ENCODE measurements at places on chromosomes 16 and 17.

- no peak for DNase-seq
Observed at GRCh38 chr17:33874617-33875060, 380.4 kb upstream of the CCL2 start.

DNA sequence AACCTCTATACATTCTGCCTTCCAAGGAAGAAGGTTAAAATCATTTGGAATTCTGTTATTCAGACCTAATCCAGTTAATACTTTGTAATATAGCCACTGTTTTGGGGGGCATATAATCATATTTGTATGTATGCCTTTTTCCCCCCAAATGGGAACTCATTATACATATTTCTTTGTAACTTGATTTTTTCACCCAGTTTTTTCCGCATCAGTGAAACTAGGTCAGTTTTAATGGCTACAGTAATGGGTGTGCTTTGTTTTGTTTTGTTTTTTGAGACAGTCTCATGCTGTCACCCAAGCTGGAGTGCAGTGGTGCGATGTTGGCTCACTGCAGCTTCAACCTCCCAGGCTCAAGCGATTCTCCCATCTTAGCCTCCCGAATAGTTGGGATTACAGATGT, 54.9 kb downstream of the WWP2 start:
- DNase-seq, result no peak

DNA sequence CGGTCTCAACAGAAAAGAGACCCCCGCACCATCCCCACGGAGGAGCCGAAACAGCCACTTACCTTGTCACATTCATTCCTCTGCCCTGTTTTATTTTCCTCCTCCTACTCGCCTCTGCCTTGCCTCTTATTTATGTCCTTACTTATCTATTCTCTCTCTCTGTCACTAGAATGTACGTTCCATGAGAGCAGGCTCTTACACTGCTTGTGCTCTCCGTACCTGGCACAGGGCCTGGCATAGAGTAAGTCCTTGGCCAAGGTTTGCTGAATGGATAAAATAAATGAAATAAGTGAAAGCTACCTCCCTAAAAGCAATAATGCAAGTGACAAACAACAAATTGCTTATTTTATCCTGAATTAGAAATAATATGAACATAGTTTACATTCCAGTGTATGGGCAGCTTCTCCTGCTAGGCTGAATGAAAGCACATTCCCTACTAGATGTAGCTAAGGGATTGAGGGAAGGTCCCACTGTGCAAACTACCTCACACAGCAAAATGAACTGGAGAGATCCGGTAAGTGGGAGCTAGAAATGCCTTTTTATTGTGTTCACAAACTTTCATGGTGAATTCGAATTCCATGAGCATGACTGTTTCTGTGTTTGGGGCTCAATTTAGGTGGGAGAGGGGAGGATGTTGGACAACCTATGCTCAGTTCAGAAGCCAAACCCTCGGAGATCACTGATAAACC, 173.1 kb downstream of the PARN start:
- DNase-seq, result no peak

DNA sequence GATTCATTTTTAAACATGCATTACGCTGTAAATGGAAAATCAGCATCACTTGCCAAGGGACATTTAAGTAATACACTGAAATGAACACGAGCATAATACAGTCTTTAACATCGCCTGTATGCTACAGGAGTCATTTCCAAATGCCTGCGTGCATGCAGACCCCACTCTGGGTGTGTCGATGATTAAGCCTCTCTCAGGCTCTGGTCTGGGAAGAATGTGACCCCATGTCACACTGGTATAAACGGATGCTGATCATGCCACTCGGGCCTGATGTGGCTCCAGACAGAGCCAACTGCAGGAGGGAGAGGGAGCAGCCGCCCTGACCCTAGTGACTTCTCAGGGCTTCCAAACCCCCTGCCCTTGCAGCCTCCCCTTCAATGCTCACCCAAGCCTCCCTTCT, 10.8 kb downstream of the EMP2 start:
- DNase-seq, result no peak

DNA sequence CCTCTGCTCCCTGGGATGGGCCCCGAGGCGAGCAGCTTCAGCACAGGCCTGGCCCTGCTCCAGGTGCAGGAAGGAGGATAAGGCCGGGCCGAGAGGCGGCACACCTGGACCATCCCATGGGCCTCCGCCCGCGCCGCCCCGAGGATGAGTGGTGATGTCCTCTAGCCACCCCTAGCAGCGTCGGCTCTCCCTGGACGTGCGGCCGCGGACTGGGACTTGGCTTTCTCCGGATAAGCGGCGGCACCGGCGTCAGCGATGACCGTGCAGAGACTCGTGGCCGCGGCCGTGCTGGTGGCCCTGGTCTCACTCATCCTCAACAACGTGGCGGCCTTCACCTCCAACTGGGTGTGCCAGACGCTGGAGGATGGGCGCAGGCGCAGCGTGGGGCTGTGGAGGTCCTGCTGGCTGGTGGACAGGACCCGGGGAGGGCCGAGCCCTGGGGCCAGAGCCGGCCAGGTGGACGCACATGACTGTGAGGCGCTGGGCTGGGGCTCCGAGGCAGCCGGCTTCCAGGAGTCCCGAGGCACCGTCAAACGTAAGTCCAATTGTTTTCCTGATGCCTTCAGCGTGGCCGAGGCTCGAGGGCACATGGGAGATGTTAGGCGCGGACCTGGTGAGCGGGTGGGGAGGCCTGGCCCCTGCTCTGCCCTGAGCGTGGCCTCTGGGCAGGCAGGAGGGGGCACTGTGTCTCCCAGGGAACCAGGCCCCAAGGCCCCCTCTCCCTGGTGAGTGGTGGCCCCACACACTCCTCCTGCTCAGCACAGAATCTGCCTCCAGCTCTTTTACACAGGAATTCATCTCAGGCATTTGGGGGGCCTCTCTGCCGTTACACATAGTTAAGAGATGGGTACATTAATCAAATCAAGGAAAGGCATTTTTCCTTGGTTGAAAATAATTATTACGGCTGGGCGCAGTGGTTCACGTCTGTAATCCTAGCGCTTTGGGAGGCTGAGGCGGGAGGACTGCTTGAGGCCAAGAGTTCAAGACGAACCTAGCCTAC, 855 bp downstream of the TMEM204 start:
- no peak for DNase-seq

DNA sequence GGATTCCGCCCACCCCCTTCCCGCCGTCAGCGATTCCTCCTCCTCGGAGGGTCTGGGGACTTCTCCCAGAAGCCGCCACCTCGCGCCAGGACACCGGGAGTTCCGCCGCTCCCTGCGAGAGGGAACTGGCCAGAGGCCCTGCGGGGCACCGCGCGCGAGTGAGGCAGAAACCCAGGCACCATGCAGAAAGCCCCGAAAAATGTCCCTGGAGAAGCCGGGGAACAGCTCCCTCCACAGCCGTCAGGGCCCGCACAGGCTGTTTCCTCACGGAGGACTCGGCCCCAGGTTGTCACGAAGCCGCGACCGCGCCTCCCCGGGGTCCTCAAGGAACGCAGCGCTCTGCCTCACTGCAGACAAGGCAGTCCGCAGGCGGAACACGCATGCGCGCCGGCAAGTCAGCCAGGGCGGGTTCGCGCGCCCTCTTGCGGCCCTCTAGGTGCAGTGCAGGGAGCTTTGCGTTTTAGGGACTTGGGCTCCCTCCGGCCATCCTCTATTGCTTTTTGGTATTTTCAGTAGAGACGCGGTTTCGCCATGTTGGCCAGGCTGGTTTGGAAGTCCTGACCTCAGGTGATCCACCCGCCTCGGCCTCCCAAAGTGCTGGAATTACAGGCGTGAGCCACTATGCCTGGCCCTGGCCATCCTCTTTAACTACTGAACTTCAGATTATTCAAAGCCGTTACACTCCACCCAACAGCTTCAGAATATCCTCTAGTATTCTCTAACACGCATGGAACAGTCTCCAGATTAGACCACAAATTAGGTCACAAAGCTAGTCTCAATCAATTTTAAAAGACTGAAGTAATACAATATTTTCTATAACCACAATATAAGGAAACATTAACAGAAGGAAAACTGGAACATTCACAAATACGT, 20.3 kb upstream of the ZNF287 start:
- DNase-seq, result peak; percentile 74

- DNase-seq, result peak; percentile 70
Observed at GRCh38 chr17:19302791-19303331, 59.7 kb downstream of the B9D1 start.

GRCh38 chr17:17882082-17882581, 45.3 kb upstream of the SREBF1 start:
- no peak for DNase-seq

DNA sequence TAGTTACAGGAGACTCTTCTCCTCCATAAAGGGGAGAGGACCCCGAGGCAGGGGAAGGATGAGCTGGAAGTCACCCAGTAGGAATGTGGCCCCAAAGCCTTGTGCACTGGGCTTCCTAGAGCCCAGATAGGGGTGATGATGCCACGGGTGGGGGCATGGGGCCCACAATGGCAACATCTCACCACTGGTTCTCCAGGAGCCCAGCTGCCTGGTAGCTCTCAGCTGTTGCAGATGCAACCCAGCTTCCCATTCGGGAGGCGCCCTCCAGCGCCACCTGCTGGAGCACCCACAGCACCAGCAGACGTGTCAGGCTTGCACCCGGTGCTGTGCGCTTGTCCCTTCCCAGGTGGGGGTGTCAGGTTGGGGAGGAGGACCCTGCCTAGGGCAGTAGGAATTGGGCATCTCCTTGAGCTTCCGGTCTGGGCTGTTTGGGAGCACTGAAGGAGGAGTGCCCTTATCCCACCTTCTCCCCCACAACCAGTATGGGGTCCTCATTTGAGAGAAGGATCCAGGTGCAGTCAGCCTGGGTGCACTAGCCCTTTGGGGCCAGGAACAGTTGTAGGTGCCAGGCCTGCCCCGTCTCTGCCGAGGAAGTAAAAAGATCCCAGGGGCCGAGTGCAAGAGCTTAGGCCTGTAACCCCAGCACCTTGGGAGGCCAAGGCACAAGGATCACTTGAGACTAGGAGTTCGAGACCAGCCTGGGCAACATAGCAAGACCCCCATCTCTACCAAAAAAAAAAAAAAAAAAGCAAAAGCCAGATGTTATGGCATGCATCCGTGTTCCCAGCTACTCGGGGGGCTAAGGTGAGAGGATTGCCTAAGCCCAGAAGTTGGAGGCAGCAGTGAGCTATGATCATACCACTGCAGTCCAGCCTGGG, 14.4 kb downstream of the CDIPT start:
- peak; percentile 83 for DNase-seq

GRCh38 chr16:73086108-73086507, 38.2 kb upstream of the ZFHX3 start:
- no peak for DNase-seq

- DNase-seq, result no peak
Observed at GRCh38 chr16:89716916-89717687, 3.6 kb downstream of the VPS9D1 start.

DNA sequence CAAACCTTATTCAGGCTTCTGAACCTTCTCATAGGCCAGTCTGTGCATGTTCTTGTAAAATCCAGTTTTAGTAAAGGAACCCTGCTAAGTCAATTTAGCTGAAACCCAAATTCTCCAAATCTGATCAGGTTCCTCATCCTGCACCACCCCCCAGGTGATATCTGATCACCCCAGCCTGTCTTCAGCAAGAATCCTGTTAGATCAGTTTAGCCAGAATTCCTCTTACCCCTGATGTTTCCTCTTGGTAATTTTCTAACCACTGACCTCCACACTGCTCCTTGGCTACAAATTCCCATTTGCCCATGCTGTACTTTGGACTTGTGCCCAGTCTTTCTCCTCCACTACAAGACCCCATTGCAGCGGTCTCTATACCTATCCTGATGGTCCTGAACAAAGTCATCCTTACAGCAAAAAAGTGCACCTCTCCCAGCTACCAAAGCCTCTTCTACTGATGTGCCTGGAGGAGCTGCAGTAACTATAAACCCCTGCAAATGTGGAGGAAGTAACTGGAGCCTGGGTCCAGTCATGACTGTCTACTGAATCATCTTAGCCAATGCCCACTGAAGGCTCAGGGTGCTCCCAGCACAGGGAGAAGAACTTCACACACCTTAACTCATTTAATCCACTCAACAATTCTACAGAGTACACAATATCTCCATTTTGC, 23.8 kb downstream of the TEX14 start:
- DNase-seq, result no peak

- DNase-seq, result no peak
Observed at GRCh38 chr17:4503283-4504025, 4.8 kb downstream of the SPNS2 start.

DNA sequence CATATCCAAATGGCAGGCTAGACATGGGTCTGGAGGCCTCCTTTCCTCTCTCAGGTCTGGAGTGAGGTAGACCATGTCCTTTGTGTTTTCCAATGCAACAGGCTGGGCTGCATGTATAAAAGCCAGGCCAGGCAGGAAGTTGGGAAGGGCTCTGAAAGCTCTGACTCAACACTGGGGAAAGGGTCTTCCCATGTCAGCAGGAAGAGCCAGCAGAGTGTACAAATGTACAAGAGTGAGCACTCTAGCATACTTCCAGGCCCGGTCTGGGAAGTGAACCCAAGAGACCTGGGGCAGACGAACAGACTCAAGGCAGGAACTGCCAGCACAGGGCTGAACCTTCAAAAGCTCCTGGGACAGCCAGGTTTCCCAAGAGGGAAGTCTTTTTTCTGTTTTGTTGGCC, 7.0 kb downstream of the ATPAF2 start:
- no peak for DNase-seq

GRCh38 chr17:27296428-27296979, 2.6 kb downstream of the WSB1 start:
- no peak for DNase-seq

DNA sequence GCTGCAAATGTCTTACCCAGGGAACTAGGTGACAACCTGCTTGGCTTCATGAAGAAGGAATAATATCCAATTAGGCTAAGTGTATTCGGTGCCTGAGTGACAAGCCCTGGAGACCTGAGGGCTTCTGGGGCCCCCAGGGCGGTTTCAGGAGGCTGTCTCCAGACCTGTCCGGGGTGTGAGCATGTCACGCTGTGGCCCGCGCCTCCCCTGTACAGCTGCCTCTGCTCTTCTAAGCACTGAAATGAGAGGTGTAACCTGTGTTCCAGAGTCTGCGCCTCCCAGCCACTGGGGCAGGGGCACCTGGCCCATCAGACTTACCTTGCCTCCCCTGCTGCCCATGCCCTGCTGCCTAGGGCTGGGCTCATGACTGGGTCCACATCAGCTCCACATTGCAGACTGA, 114.3 kb downstream of the WWOX start:
- no peak for DNase-seq

DNA sequence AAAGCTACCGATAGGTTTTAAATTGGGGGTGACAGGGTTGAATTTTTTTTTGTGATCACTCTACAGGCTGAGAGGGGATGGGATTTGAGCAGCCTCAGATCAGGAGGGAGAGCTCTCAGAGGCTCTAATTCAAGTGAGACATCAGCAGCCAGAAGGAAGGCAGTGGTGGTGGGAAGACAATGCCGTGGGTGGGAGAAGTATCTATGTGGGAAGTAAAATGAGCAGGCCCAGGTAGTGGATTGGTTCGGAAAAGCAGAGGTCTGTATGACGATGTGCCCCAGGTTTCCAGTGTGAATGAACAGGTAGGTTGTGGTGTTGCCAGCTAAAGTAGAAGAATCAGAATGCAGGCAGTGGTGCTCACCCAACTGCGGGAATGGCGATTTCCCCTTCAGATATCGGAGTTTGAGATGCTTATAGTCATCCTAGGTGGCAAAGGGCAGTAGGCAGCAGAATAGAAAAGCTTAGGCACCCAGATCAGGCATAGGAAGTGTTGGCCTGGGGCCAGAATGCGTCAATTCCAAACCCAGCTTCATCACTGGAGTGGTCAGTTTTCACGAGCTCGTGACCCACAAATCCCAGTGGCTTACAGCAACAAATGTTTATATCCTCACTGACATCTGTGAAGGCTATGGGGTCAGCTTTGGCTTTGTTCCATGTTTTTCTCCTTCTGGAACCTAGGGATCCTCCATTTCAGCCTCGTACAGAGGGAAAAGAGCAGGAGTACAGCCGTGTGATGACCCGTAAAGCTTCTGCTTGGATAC, 24.0 kb downstream of the MEOX1 start:
- no peak for DNase-seq

GRCh38 chr17:74215342-74215727, 2.0 kb downstream of the TTYH2 start:
- DNase-seq, result peak; percentile 27

Data from OCI-LY7 (cell line).